ENCODE measurements at places on chromosomes 13 and 19.

- no peak for DNase-seq
Observed at GRCh38 chr13:48178126-48178525, 54.9 kb upstream of the ITM2B start.

GRCh38 chr19:14818588-14818987 lies 16.4 kb downstream of the OR7A5 start:
- DNase-seq, result no peak

DNA sequence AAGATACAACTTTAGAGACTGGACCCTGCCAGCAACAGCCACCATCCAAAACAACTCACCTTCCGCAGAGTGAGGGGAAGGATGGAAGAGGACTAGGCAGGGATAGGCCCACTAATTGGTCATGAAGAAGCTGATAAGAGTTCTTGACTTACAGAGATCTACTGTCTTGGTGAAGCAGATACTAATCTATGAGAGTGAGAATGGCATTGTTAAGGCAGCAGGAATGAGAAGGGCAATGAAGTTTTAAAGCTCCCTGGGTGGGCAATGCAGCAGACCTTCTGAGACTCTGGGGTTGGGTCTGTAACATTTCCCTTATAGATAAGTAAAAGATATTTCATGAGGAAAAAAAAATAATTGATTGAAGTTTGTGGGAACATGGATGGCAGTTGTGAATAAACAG lies 63.7 kb downstream of the KLF12 start:
- no peak for DNase-seq

DNA sequence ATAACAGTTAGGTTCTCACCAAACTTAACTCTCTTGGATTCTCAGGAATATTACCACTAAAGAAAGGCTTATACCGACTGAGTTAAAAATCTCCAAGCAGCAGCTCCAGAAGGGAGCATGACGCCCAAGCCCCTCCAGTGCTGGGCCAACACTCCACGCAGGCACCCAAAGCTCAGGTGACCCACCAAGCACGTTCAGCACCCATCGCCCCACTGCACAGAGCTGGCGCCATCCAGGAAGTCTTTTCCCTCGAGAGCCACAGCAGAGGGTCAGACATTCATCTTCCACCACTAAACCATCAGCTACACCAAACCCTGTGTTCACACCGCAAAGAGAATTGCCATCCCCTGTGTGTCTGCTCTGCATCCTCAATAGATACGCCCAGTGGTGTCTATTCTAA lies 65.7 kb downstream of the SOX1 start:
- no peak for DNase-seq

DNA sequence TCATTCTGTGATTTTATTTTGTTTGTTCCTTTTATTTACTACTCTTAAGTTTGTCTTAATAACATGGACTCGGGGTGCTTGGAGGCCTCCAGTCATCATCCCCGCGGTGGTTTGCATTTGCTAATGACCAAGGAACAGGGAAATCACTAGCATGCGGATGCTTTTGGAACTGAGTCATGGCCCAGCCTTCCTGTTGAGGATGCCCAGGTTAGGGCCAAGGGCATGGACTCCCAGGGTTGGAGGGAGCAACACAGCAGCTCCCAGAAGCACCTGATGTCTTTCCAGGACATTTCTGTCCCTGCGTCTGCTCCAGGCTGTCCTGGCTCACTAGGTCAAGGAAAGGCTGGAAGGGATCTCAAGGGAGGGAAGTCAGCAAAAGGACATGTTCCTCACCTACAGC lies 423.7 kb upstream of the TSHZ3 start:
- DNase-seq, result no peak

GRCh38 chr19:39270036-39270871 lies 2.1 kb downstream of the IFNL2 start:
- DNase-seq, result no peak

GRCh38 chr13:44352671-44353070 lies 21.0 kb upstream of the SERP2 start:
- DNase-seq, result no peak

DNA sequence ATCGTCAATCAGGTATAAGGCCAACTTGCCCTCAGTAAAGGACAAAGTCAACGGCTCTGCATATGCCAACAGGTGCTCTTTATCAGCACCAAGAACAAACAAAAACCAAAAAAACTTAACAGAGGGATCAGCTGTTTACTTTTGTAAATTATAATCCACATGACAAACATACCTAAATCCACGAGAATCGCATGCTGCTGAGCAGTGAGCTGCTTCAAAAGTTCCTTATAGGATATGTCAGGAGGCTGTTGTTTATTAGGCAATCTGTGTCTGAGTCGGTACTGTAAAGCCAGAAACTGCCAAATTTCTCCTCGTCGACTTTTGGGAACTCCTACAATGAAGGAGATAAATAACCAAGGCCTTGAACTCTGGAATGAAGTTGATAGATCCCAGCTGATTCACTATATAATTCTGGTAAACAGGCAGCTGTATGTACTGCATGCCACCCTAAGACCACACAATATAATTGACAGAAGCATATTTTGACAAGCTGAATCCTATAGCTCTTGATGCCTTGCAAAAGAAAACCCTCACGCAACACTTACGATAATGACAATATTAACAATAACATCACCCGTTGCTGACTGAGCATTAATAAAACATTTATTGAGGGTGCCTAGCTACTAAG lies 179.8 kb downstream of the TBC1D4 start:
- no peak for DNase-seq

- no peak for DNase-seq
Observed at GRCh38 chr19:4879041-4879440, 11.6 kb upstream of the PLIN3 start.

DNA sequence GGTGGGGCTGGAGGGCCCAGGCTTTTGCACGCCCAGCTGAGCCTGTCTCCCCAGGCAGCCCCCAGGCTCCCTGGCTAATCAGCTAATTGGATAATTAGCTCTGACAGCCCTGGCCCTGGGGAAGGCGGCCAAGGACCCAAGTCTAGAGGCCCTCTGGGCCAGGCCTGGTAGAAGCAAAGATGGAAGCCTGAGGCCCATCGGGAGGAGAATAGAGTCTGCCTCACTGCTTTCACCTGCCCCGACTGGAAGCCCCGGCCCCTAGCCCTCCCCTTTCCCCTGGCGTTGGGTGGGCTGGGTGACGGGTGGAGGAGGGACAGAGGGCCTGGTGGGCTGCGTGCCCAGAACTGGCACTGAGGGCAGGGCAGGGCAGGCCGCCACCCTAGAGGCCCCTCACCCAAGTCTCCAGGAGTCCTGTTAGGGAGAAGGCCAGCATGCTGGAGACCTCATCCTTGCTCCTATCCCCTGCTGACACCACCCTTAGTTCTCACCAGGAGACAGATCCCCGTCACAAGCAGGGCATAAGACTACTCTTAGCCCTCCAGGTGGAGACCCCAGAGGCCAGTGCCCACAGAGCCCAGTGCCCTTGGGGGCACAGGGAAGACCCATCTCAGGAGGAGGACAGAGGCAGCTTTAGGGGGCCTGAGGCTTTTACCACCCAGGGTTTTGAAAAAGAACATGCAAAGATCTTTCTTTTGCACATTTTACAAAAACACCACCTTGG lies 12.0 kb downstream of the LYL1 start:
- no peak for DNase-seq

- no peak for DNase-seq
Observed at GRCh38 chr19:33303791-33304345, 1.5 kb upstream of the CEBPA start.

DNA sequence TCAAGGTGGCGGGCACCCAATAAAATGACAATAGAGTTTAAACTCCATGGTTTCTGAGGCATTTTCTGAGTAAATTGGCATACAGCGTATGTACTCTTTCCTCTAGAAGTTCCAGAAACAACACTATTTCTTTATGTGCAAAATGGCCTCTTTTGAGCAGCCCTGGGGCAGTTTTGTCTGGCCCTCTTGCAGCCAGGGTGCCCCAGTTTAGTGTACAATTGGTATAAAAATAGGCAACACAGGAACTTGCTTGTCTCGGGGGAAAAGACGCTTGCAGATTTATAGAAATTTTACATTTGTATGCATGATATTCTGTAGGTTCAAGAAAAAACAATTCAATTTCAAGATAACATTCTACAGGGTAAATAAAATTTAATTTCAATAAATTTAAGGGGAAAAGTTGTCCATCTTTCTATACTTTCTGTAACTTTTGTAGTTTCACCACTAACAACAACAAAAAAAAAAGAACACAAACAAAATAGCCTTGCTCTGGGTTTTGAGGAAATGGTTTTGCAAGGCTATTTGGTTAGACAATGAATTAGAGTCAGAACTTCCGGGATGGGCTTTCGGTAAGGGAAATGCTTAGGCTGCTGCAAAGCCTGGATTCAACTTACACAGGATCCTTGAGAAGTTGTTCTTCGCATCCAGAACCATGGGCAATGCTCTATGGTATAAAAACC lies 45.3 kb downstream of the LRCH1 start:
- DNase-seq, result no peak

DNA sequence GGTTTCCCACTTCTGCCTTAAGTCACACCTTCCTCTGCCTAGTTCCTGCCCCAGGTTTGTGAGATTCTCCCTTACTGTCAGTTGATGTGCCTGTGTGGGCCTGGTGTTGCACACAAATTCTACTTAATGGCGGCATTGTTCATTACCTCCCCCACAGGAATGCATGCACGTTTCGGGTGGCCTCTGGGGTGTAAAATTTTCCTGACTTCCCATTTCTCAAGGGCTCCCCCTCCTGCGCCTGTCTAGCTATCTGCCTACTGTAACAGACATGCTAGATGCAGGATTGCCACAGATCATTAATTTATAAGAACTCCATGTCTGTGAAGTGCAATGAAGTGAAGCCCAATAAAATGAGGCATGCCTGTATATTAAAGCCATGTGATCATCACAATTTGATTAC lies 1466.3 kb downstream of the PCDH9 start:
- no peak for DNase-seq

DNA sequence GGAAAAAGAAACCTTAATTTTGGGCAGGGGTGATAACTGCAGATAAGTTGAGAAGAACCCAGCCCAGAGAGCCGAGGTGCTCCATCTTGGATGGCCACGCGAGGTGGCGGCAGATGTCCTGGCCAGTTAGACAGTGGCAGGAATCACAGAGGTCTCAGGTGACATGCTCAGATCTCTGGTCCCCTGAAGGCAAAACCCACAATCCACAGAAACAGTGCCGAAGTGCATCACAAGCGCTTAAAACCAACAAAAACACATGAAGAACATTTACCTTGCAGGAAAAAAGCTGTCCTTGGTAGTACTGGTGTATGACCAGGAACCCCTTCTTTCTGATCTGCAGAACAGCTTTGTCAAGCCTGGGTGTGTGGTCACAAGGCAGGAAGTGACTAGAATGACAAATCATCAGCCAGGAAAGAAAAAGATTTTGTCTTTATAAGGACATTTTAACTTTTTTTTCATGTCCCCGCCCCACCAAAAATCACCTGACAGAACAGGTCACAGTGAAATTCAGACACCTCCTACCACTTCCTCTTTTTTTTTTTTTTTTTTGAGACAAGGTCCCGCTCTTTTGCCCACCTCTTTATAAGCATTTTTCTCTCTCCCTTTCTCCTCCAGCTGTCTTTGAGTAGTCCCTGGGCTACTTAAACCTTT lies at the start of gene LCP1:
LCP1 (minus strand) TSS at position 338 of the 651 bp plus-strand sequence. CDS start 22,515 bp downstream, outside the sequence.
- peak; percentile 70 for DNase-seq

DNA sequence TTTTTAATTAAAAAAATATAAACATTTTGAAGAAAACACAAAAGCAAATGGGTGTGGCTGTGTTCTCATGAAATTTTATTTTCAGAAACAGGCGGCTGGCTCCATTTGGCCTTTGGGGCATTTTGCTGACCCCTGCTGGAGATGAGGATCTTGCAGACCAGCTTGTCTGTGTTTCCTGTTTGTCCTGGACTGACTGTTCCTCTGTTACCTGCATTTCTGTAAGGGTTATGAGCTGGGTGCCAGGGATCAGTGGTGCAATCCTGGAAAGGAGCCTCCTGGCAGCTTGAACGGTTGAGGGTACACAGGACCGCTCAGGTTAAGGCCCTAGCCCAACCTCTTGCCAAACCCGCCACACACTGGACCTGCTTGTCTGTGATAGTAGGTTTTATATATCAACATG lies 49.9 kb downstream of the ZNF787 start:
- DNase-seq, result no peak

DNA sequence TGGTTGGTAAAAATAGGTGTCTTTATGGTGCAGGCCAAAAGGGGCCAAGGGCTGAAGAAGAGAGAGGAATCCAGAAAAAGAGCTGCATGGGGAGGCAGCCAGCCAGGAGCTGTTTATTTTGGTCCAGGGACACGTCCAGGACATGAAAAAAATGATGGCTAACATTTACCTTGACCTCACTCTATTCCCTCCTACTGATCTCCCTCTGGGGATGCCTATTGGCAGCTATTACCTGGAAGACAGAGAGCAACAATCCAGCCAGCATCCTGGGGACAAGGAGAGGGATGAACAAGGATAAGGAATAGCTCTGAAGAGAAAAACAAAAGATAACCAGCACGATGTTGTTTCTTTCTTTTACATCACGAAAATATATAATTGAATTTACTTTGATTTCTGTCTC lies 1599.6 kb downstream of the SLITRK5 start:
- no peak for DNase-seq

DNA sequence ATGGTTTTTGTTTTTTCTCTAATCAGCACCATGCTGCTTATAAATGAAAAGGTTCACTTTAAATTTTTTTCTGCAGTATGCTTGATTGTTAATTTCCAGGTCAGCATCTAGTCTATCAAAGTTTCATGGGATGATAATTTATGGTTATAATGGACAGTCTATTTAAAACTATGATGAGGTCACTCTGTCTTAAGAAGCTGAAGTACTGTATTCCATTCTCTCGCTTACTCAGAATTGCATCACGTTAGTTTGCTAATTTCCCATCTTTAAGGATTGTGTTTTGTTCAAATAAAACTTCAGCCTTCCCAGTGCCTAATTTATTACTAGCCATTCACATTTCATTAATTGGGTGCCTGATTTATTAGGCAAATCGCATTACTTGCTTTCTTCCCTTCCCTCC lies 94.3 kb downstream of the GPC6 start:
- no peak for DNase-seq

- DNase-seq, result no peak
Observed at GRCh38 chr19:44640518-44640917, 3.2 kb upstream of the PVR start.

GRCh38 chr13:33183431-33184111 lies 102.0 kb downstream of the STARD13 start:
- DNase-seq, result no peak

GRCh38 chr19:3723883-3724282 lies 15.7 kb downstream of the TJP3 start:
- DNase-seq, result no peak

GRCh38 chr19:17441241-17442021 lies 7.0 kb downstream of the TMEM221 start:
- DNase-seq, result no peak

GRCh38 chr13:46598820-46599180 lies 45.8 kb downstream of the LRCH1 start:
- DNase-seq, result no peak

Data from activated CD4-positive, CD25-positive, alpha-beta regulatory T cell treated with anti-CD3 and anti-CD28 coated beads, Interleukin-2, amount 50 U/mL, for 16 hours (primary cell).